ENCODE measurements at places on chromosomes 11 and 22.

GRCh38 chr11:117316197-117316961 is at the start of gene BACE1:
TSS of gene BACE1 (minus strand) at chr11:117316256. CDS start at chr11:117315795, 461 bp downstream.
- DNase-seq: peak; percentile 75

DNA sequence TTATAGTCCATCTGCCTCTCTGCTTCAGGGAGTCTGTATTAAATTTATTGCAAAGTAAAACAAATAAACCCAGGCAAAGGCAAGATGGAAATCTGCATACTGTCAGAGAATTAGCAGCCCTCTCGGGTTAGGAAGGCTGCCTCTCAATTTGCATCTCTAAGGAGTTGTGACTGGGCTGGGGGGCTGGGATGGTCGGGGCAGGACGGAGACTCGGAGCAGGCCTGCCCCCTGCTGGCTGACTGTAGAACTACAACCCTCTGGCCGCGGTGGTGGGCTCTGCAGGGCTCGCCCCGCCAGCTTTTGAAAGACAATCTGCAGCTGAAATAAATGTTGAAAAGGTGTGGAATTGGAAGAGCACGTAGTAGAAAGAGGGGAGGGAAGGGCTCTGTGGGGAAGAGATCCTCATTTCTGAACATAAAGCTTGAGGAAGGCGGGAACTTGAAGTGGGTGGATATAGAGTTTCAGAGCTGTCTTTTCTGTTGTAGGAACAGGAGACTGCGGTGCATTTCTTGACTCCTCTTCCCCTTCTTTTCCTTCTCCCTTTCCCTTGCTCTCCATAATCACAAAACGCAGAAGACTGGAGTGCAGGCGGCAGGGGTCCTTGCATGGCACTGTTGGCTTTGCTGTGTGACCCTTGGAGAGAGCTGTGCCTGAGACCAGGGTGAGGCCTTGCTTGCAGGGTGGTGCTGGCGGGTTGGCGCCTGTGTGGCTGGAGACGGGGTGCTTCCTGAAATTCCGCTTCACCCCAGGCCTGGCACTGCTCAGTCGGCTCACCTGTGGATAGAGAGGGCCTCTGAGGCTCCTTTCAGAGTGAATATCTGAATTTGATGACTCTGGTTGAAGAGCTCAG is 22.6 kb upstream of the PKNOX2 start:
- DNase-seq: peak; percentile 71

DNA sequence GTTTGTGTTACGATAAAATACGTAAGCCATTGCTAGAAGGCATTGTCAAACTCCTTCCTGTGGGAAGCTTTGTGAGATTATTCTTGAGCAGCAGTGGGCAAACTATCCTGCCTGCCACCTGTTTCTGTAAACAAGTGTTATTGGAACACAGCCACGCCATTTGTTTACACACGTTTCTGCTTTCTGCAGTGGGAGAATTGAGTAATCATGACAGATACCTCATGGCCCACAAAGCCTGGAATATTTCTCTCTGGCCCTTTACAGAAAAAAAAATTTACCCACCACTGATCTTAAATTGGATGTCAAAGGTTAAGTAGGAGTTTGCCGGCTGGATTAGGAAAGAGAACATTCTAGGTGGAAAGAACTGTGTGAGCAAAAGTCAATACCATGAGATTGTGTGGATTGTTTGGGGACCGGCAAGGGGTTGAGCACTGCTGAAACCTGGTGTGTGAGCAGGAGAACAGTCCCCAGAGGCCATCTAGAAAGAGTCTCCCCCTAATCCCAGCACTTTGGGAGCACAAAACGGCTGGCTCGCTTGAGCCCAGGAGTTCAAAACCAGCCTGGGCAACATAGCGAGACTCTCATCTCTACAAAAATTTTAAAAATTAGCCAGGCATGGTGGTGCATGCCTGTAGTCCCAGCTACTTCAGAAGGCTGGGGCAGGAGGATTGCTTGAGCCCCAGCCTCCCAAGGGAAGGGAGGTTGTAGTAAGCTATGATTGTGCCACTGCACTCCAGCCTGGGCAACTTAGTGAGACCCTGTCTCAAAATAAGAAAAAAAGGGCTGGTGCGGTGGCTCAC is 6.0 kb upstream of the PLA2G6 start:
- no peak for DNase-seq

DNA sequence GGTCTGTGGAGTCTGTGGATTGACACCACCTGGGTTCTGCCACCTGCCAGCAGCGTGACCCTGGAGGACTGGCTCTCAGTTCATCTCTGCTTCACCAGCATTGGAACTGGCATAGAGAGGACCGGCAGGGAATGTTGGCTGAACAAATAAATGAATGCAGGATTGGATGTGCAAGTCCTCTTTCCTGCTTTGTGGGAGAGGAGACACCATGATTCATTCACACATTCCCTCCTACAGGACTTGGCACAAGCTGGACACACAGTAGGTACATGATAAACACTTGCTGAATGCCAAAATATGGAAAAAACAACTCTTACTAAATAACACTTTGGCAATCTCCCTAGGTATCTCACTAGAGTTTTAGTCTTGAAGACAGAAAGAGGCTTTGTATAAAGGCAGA is 116.6 kb upstream of the NARS2 start:
- DNase-seq: no peak

DNA sequence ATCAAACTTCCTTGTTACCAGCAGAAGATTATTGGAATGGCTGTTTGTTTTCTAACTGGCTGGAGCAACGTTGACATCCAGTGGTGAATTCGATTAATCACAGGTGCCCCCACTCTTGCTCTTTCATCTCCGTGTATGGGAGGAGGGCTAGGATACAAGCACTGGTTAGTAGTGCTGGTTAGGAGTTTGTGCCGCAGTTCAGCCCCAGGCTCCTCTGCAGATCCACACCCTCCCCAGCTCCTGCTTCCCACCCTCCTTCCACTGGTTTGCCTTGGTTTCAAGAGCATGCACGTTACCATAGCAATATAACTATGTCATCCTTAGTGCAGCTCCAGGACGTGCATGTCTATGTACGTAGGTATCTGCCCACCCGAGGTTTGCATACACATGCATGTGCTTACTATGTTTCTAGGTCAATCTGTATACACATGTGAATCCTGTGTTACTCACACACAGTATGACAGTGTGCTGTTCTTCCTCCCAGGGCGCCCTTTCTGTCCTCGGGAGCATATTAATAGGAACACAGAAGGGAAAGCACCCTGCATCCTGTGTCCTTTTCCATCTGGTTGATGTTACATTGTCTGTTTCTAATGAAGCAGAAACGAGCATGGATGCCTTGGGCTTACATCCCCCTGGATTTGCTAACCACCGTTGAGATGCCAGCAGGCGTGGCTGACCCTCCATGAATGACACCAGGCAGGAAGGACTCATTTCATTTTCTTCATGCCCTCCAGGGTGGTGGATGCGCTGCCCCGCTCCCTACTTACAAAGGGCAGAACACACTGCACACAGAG is 539.3 kb downstream of the OPCML start:
- DNase-seq: peak; percentile 18

DNA sequence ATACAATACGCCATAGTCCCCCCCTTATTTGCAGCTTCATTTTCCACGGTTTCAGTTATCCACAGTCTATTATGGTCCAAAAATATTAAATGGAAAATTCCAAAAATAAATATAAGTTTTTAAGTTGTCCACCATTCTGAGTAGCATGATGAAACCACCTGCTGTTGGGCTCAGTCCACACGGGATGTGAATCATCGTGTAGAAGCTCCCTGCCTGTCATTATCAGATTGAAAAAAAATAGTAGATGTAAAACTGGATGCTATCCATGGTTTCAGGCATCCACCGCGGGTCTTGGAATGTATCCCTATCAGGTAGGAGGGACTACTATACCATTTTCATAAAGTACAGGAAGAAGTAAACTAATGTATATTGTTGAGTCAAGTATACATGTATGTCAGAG is 127.4 kb downstream of the TTC17 start:
- DNase-seq: no peak

DNA sequence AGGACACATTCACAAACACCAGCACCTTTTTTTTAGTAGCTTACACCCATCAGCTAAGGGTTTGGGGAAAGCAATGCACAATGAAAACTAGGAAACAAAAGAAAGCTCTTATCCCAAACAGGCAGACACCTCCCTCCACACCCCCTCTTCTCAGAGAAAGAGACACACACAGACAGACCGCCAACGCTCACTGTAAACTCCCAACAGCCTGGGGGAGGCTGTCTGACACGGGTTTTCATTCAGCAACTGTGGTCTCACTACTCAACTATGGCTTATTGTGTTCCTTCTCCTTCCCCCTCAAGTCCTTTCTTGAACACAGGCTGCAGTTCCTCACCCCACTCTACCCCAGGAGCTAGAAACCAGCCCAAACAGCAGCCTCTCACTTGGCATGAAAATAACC is 123.4 kb downstream of the C11orf58 start:
- DNase-seq: no peak

GRCh38 chr11:123905826-123906225 is 3.9 kb downstream of the OR8D4 start:
- no peak for DNase-seq

GRCh38 chr22:44658311-44658953 is 43.6 kb upstream of the PRR5 start:
- DNase-seq: no peak

DNA sequence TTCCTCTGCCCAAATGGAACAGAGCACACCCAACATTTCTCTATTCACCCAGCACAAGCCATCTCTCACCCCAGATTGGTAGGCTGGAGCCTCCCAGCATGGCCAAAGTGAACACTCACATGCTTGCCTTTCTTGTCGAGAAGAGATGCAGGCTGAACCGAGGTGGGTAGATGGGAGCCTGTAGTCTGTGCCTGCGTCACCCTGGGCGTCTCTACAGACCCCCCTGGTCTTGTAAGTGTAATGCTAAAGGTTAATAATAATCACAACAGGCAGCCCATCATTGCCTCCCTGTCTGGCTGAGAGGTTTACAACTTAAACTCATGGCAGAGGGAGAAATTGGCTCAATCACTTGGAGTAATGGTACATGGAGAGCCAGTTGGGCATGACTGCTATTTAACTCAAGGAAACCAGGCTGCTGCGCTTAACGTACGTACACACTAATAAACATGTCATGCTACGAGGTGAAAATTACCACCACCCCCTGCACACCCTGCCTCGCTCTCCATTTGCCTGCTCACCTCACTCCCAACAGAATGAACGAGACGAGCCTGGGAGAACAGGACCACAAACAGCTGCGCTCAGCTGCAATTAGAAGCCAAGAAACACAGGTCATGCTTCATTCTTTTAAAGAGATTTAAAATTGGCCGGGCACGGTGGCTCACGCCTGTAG is 9.1 kb upstream of the ZBTB16 start:
- no peak for DNase-seq

DNA sequence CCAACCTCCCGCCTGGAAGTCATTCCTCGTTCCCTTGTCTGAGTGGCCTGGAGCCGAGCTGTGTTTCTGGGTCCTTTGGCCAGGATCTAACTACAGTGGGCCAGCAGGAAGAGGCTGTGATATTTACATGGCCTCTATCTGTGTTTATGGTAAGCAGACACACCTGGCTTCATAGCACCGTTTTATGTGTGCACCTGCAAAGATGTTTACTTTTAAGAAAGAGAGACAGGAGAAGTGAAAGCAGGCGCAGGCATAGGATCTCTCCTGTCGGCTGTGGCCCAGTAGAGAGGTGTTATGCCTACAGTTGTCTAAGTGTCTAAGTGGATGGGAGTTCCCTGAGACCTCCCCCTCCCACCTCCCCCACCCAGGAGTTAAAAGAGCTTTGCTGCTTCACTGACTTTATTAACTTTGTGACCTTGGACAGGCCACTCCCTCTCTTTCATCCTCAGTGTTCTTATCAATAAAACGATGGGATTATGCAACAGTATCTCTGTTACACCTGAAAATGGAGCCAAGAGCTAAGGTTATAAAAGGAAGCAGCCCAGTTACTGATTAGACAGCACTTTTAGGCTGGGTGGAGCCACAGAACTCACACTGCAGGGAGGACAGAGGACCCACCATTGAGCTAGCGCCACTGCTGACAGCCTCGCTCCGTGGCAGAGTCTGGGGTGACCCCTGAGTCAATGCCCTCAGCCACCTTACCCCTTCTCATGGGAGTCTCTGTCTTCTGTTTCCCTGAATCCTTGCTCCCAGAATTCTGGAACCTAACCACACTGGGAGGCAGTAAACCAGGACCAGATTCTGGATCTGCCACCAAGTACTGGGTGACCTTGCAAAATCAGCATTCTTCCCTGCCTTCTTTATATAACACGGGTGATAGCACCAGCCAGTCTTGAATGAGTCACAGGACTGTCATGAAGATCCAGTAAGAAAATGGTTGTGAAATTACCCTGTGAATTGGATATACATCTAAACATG is 22.0 kb downstream of the ST14 start:
- peak; percentile 58 for DNase-seq

- DNase-seq: no peak
Observed at GRCh38 chr11:62439785-62440602, 21.2 kb downstream of the SCGB1A1 start.

GRCh38 chr11:34143048-34143447 is 37.6 kb downstream of the NAT10 start:
- no peak for DNase-seq

GRCh38 chr11:107799218-107799859 is 59.2 kb downstream of the SLC35F2 start:
- DNase-seq: peak; percentile 23

- no peak for DNase-seq
Observed at GRCh38 chr11:10518123-10518522, 22.9 kb downstream of the RNF141 start.

DNA sequence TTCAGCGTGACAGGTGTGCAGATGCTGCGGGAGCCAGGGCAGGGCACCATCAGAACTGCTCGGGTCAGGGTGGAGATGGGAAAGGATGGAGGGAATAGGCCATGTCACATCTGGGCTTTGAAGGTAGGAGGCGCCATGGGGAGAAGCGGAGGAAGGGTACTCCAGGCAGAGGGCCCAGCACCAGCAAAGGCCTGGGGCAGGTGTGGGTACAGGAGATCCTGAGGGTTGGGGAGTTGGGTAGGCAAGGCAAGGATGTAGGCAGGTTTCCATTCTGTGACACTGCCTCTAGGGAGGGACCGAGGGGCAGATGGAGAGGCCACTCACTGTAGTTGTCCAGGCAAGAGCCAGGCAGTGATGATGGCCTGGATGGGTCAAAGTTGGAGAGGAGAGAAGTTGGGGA is 8.5 kb downstream of the EMID1 start:
- DNase-seq: no peak

DNA sequence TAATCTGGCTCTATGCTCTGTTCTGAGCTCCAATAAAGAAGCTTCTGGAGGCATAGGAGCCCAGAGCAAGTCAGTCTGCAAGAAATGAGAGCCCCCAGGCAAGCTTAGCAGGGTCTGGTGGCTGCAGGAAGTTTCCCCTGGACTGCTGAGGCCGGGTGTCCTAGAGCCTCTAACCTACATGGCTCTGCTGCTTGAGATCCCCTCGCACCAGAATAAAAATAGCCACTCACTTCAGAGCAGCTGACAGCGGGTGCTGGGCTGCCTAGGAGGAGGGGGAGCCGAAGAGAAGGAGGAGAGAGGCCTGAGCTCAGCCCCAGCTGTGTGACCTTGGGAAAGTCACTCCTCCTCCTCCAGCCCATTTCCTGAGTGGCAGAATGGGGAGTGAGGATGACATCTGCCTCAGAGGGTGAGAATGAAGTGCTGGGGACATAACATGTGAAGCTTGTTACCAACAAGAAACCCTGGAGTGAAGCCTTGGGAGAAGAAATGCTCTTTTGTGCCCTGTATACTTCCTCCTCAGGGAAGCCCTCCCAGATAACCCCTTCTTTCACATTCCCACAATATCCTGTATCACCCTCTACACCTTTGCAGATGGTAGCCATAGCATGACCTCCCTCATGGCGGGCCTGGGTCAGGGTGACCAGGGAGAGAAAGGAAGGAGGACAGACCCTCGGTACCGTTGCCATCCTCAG is 3.6 kb upstream of the INPP5J start:
- DNase-seq: no peak

GRCh38 chr11:118138839-118139420 is 13.7 kb downstream of the SCN4B start:
- DNase-seq: no peak
